ENCODE measurements at places on chromosomes 2 and 18.

- no peak for DNase-seq
Observed at GRCh38 chr2:36362291-36362690, 6.7 kb downstream of the CRIM1 start.

GRCh38 chr18:24878289-24878688 is 417.9 kb downstream of the HRH4 start:
- DNase-seq, result no peak

DNA sequence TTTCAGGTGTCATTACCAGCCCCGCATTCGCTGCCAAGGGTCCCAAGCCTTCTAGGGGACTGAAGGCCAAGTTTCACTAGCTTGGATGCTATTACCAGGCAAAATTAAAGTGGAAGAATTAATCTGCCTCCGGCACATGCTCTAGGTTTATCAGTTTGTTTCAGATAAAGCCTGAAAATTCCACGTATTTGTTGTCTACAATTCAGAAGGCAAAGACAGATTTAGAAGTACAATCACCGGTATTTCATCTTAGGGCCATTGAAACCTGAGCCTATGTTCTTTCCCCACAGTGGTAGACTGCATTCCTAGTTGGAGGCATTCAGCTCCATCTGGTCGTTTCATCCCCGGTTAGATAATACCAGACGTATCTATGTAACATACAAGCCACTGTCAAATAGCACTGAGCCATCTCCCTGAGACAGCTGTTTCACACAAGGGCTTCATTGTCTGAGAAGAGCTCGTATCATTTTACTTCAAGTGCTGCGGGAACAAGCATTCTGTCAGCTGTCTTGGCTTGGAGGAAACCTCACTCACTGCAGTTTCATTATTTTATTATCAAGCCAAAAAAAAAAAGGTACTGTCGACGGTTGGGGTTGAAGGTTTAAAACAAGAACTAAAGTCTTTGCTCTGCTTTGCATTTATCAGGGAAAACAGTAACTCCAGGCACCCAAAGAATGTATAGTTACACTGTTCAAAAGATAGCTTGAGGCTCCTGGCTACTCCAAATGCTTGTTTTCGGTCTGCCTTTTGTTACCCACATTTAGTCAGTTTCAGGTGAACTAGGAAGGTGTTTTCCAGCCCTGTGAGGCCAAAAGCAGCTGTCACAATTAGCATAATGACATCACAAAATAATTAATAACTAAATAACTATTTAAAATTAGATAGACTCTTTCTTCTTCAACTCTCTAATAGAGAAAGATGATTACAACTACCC is 76.7 kb downstream of the TGIF1 start:
- no peak for DNase-seq

DNA sequence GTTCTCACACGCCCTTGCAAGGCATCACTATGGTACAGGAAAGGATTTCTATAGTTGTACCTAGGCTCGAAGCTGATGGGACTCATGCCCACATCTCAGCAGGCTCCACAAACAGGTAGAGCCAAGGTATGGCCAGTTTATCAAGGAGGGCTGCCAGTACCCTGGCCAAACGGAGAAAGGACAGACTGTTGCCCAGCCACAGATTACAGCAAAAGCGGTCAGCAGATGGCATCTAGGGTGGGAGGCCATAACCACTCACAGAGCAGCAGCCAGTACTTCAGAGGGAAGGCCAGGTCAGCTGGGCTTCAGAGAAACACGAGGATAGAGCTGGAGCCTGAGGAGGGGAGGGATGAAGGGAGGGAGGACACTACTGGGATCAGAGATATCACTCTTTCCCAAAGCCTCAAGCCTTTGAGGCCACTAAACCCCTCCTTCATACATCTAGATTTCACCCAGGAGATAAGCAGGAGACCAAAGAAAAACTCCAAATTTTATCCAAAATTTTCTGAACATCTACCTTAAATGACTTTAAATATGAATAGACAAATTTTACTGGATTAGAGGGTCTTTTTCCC is 904.2 kb upstream of the NXPH2 start:
- no peak for DNase-seq

GRCh38 chr2:59888015-59888414 is 665.4 kb downstream of the BCL11A start:
- no peak for DNase-seq

- DNase-seq, result no peak
Observed at GRCh38 chr2:38598991-38599295, 3.8 kb downstream of the HNRNPLL start.

All from iPS DF 19.7 (cell line).